ENCODE measurements at places on chromosomes 5 and 9.

GRCh38 chr5:103703617-103704016, 141.0 kb upstream of the NUDT12 start:
- no peak for DNase-seq

- no peak for DNase-seq
These were observed 96.7 kb downstream of the MVB12B start for GRCh38 chr9:126423142-126423915.

DNA sequence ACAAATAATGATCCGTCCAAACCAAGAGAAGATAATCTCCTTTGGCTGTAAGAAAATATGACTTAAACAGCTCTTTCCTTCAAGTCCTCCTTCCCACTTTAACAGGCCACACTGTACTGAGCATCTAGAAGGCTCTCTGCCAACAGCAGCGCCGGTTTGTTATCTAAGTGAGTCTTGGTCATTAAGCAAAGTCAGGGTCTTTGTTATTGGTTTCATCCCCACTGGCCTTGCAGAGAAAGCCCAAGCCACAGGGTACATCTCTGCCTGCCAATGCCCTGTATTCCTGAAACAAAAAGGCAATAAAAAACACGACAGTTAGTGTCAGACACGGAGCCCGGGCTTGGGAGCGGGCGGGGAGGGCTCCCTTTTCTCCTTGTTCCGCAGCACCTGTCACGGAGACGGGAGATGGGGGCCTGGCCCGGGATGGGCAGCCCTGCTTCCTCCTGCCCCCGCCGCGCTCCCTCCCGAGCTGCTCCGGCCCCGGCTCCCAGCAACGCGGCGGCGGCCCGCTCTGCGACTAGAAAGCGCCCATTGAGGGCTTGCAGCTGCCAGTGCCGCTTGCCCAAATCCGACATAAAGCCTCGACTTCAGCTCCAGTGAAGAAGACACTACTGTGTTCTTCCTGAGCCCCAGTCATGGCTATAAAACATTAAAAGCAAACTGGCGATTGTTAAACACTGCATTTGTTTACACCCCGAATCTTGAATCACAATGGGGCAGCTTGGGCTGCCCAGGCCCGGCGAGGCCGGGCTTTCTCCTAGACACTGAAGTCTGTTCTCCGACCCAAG, 28.1 kb upstream of the PIK3R1 start:
- no peak for DNase-seq

GRCh38 chr9:69027355-69028097, 8.0 kb upstream of the FXN start:
- peak; percentile 60 for DNase-seq

DNA sequence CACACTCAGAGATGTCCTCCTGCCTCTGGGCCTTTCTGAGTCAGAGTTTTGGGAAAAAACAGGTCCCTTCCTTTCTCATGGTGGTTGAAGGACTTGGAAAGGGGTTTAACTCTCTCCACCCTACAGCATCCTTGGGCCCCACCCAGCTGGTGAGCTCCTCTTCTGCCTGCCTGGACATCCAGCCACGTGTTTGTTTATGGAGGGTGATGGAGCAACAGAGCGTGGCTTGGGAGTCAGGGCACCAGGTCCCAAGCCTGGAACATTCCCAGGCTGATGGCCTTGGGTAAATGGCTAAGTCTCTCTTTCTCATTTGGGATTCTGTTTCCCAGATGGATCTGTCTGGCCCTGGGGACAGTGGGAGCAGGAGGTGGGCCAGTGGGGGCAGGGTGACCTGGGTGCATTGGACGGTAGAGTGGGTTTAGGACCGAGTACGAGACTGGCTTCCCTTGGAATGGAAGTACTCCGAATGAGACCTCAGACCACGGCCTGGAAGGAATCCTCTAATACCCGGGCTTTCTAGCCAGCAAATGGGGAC, 141.1 kb upstream of the IRX2 start:
- DNase-seq: no peak

DNA sequence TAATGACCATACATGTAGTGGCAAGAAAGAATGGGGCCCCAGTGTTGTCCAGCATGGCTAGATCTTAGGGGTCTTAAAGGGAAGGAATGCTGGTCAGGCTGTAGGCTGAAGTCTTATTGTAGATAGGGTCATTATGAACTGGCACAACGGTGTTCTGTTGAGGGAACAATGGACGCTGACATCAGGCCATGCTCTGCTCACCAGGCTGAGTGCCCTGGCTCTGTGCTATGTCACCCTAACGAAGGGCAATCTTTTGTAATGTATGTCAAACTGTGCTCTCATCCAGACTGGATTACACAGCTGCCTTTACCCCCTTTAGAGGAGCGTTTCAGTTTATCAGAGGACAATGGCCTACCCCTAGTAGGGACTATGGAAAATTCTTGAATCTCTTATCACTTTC, 14.6 kb upstream of the ZNF608 start:
- DNase-seq: no peak

GRCh38 chr9:87494970-87495471, 2.6 kb upstream of the DAPK1 start:
- peak; percentile 43 for DNase-seq

GRCh38 chr9:35835216-35835632, 6.2 kb downstream of the TMEM8B start:
- DNase-seq: no peak

DNA sequence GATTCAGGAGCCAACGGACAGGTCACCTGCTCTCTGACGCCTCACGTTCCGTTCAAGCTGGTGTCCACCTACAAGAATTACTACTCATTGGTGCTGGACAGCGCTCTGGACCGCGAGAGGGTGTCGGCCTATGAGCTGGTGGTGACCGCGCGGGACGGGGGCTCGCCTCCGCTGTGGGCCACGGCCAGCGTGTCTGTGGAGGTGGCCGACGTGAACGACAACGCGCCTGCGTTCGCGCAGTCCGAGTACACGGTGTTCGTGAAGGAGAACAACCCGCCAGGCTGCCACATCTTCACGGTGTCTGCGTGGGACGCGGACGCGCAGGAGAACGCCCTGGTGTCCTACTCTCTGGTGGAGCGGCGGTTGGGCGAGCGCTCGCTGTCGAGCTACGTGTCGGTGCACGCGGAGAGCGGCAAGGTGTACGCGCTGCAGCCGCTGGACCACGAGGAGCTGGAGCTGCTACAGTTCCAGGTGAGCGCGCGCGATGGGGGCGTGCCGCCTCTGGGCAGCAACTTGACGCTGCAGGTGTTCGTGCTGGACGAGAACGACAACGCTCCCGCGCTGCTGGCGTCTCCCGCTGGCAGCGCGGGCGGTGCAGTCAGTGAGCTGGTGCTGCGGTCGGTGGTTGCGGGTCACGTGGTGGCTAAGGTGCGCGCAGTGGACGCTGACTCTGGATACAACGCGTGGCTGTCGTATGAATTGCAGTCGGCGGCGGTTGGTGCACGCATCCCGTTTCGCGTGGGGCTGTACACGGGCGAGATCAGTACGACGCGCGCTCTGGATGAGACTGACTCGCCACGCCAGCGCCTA, 1.7 kb downstream of the PCDHA10 start:
- no peak for DNase-seq

DNA sequence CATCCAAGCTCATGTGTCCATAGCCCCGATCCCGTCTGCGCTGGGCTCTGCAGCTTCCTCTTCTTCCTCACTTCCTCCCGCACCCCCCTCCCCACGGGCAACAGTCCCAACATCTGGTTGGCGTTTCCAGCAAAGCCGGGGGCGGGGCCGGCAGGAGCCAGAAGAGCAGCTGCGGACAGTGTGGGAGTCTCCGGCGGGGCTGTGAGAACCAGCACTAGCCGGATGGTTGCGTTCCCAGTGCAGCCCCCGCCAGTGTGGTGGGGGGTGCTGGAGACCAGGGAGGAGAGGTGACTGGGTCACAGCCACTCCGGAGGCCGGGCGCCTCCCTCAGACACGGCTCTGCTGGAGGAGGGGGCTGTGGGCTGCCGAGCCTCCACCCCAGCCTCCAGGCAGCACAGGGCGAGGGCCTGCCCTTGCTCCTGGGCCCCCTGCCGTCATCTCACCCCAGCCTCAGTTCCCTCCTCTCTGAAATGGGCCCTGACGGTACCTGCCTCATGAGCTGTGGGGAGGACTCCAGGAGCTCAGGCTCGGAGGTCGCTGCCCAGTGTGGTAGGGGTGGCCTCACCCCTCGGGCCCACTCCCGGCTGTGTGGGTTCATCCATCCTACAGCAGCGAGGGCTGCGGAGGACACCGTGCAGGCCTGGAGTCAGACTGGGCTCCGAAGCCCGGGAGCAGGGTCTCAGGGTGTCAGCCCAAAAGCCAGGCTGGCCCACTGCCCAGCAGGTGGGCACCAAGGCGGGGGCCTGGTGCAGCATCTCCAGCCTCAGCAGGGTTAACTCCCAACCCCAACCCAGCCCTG, 41.5 kb upstream of the NOTCH1 start:
- DNase-seq: peak; percentile 74

DNA sequence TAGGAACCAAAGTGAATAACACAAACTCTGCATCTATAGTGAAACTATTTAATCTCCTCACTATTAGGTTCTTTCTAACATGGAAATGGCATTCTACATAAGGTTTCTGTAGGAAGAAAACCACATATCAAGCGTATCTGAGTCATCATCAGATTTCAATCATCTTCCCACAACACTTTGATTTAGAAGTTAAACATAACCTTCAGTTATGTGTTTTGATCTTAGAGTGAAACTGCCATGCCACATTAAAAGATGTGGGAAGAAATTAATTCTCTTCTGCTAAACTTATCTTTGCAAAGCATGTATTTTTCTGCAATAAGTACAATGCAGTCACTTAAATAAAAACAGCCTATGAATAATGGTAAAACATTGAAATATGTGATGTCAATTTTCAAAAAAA, 55.0 kb downstream of the MEF2C start:
- DNase-seq: peak; percentile 47

GRCh38 chr5:127064253-127064840, 9.0 kb downstream of the C5orf63 start:
- DNase-seq: no peak

GRCh38 chr5:24444414-24444813, 200.4 kb downstream of the CDH10 start:
- no peak for DNase-seq

DNA sequence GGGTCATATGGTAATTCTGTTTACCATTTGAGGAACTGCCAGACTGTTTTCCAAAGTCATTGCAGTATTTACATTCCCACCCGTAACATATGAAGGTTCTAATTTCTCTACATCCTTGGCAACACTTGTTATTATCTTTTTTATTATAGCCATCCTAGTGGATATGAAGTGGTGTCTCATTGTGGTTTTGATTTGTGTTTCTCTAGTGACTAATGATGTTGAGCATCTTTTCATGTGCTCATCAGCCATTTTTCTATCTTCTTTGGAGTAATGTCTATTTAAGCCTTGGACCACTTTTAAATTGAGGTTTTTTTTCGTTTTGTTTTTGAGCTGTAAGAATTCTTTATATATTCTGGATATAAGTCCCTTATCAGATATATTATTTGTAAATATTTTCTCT, 132.8 kb upstream of the RUSC2 start:
- no peak for DNase-seq

GRCh38 chr9:101140764-101141163, 112.2 kb downstream of the PLPPR1 start:
- no peak for DNase-seq

- no peak for DNase-seq
These were observed 104.6 kb upstream of the IL6ST start for GRCh38 chr5:56099346-56099745.

All from CD14-positive monocyte (primary cell).